NCI-H748 treated with DMSO at 0.1 percent for 48 hours (cell line): ENCODE measurements at places on chromosomes 7 and 10.

DNA sequence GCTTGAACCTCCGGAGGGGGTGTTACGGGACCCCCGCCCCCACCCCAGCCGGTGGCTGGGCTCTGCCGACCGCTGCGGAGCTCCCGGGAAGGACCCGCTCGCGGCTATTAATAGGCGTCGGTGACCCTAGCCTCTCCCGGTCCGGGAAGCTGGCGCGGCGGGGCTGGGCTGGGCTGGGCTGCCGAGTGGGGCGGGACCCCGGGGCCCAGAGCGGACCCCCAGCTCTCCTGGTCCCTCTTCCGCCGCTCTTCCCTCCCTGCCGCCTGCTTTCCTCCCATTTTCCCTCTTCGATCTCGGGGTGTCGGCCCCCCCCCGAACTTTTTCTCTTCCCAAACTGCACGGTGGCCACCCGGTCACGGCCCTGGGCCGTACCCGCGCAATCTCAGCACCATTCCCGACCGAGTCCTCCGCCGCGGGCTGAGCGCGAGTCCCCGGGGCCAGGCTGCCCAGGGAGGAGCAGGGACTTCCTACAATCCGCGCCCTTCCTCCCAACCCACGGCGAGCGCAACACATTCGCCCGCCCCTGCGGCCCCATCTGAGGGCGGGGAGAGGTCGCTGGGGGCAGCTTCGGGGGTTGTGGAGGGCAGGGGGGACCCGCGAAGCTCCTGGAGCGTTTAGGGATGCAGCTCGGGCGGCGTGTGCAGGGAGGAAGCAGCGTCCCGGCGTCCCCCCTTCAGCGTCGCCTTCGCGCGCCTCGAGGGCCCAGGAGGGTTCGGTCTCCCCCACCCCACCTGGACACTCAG is 3.1 kb upstream of the ELFN1 start:
- DNase-seq, result no peak

DNA sequence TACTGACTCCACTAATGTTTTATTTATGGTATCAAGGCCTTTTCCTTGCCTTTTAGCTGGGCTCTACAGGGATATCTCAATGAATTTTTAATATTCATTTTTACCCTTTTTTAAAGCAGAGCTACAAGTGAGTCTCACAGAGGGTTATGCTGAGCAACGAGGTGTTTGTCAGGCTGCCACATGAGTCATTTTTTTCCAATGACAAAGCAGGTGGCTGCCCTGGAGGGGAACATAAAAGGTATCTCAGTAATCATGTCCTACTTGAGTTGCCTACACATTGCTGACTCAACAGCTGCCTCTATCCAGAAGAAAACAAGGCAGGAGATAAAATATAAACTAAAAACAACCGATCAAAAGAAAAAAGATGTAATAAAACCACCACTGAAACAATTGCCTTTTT is 1004.9 kb upstream of the POT1 start:
- DNase-seq, result no peak

DNA sequence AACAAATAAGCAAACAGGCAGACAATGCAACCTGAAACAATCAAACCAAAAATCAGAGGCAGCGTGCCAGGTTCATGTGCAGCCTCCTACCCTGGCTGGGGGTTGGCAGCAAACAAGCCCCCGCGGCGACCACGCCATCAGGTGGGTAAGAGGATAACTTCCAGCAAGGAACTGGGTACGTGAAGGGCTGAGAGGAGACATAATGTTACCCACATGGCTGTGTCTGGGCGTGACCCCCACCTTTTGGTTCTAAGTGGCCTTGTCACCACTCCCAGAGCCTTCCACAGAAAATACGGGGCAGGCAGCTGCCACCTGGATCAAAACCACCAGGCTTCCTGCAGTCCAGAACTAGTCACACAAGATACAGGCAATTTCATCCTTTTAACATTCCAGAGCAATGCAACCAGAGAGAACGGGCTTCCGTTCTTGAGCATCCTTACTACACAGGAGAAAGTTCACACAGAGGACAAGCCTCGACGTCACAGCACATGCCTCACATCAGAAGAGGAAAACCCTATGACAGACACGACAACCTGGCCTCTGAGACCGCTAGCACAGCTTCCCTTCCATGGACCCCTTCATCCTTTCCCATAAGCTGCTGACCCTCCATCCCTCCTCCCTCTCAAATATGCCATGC is 171.0 kb downstream of the GRID1 start:
- DNase-seq, result no peak

GRCh38 chr7:5769571-5769970 is 11.9 kb downstream of the RNF216 start:
- DNase-seq, result no peak
